ENCODE measurements at places on chromosomes 3 and 15. TPM values are rescaled to one million over a fixed set of nuclear protein-coding genes. Genes with fewer than 3 reads are reported as not detected.

Gene DAPK2
- total RNA-seq = 7.0 TPM

Gene WDR49
- 0.20 TPM for total RNA-seq

Gene ZIC1
- total RNA-seq = 21.7 TPM

Gene SCAANT1
- total RNA-seq = not detected

Gene VWA5B2
- not detected for total RNA-seq

Gene DCBLD2
- 310 TPM for total RNA-seq

Gene KNL1
- total RNA-seq = 20.6 TPM

All from subcutaneous preadipocyte (primary cell).